ENCODE measurements at places on chromosomes 4 and X.

GRCh38 chr4:185582651-185583400 is 47.5 kb upstream of the PDLIM3 start:
- no peak for DNase-seq

GRCh38 chrX:148874636-148875246 is 374.3 kb downstream of the AFF2 start:
- peak; percentile 51 for DNase-seq

- no peak for DNase-seq
Observed at GRCh38 chr4:148289740-148290139, 152.5 kb downstream of the NR3C2 start.

DNA sequence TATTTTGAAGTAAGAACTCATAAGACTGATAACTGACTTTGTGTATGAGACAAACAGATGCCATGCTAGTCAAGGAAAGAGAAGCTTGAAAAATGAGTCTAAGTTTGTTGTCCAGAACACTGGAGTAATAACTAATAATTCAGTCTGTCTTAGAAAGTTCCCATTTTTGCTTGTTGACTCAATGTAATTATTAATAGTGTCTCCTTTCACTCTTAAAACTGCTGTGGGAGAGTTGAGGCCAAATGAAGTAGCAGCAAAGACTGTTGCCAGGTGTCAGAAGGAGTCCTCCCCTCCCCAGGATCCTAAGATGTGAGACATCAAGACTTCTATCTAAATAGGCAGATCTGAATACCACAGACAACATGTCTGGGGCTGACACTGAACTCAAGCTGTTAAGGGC is 20.8 kb upstream of the FAM13A start:
- DNase-seq: peak; percentile 28

DNA sequence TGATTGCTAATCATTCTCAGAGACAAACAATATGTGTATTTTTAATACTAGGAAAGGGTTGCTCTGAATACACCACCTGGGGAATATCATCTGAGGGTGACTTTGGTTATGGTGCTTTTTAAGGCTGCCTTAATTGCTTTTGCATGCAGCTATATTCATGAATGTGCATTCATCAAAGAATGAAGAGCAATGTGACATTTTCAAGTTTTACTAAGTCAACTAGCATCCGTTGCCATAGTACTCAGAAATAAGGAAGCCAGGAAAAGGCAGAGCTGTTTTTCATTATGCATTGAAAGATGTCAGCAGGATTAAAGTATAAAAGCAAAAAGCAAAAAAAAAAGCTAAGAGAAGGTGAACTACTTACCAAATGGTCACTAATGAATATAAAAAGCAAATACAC is 67.4 kb upstream of the PCDH18 start:
- DNase-seq: no peak

DNA sequence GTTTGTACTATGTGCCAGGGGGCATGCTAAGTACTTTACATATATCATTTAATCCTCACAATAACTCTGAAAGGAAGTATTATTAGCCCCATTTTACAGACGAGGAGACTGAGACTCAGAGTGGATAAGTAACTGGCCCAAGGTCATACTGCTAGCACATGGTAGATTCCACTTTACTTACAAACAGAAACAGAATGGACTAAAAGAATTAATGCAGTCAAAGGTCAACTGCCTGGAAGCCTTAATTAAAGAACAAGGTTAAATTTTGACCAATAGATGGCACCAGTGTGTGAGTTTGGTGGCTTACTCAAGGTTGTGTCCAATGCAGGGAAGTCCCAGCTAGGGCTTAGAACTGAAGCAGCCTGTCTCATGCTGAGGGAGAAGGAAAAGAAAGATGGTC is 4.7 kb downstream of the RIPPLY1 start:
- peak; percentile 54 for DNase-seq

- no peak for DNase-seq
Observed at GRCh38 chr4:58602022-58602421, 1491.8 kb upstream of the IGFBP7 start.

GRCh38 chrX:17848545-17849265 is 12.4 kb downstream of the RAI2 start:
- no peak for DNase-seq

- DNase-seq: no peak
Observed at GRCh38 chrX:153669901-153670731, 3.5 kb downstream of the PNCK start.

DNA sequence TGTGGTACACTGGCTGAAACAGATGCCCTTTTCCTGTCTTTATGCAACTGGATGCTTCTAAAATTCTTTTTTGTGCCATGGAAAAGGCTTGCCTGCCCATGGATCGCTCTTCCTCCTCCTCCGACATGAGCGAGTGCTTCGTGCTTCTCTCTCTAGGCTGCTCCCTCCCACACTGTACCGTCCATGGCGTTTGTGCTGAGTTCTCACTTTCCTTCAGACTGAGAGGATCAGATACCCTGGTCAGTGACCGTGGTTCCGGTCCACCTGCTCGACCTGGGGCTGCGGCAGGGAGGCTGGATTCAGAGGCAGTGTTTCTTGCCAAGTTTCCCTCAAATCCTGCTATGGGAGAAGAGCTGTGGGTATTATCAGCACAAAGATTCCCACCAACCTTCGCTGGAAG is 10.2 kb upstream of the CLDN24 start:
- DNase-seq: no peak

DNA sequence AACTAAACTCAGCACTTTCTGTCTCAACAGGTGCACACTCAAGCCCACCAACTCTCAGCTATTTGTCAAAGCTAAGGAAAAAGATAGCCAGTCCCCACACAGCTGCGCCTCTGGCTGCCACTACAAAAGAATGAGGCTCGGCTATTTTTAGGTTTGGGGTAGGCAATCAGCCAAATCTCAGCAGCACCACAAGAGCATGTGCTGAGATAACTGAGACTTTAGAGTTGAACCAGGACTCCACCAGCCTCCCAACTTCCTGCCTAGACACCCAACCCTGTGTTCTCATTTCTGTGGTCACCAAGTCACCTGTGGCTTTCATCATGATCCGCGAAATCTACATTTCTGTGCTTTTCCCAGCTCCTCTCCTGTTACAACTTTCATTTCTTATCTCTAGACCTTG is 28.0 kb downstream of the DMD start:
- no peak for DNase-seq

- no peak for DNase-seq
Observed at GRCh38 chrX:114178126-114178525, 405.8 kb upstream of the HTR2C start.

GRCh38 chr4:1660948-1661677 is 23.0 kb downstream of the FAM53A start:
- DNase-seq: no peak

- peak; percentile 38 for DNase-seq
Observed at GRCh38 chr4:6779667-6780565, 2.6 kb upstream of the KIAA0232 start.

- no peak for DNase-seq
Observed at GRCh38 chr4:161356351-161356750, 807.4 kb downstream of the FSTL5 start.

DNA sequence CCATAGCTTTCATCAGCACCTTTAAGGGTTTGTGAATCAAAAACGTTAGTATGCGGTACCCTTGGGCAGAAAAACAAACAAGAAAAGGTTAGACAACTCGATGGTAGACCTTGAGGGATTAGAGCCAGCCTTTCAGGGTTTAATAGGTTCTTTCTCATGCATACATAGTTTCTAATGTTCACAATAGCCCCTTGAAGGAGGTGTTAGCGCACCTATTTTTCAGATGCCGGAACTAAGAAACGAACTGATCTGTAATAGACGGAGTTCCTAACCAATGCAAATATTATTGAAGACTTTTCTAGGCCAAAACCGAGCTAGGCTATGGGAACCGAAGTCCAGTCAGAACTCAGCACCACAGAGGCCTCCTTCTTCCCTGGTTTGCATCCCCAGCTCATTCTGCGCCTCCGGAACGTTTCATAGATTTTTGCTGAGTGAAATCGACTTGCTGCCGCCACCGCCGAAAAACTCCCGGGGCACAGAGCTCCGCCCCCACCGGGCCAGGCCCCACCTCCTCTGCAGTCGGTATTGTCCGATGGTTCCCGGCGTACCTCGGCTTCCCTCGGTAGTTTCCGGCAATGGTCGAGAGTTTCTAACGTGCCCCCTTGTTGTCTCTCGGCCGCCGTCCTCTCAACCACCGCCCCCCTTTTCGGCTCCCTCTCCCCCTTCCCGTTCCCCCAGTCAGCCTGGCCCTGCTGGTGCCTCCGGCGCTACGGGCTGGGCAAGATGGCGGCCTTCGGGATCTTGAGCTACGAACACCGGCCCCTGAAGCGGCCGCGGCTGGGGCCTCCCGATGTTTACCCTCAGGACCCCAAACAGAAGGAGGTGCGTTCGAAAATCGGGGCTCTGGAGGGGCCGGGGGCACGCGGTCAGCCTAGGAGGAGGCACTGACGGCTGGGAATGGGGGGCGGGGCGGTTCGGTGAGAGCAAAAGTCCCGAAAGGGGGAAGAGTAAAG is at the start of gene MED12:
MED12 (plus strand) TSS at position 565 of the 953 bp plus-strand sequence; CDS start at position 724, 159 bp downstream.
- peak; percentile 85 for DNase-seq

DNA sequence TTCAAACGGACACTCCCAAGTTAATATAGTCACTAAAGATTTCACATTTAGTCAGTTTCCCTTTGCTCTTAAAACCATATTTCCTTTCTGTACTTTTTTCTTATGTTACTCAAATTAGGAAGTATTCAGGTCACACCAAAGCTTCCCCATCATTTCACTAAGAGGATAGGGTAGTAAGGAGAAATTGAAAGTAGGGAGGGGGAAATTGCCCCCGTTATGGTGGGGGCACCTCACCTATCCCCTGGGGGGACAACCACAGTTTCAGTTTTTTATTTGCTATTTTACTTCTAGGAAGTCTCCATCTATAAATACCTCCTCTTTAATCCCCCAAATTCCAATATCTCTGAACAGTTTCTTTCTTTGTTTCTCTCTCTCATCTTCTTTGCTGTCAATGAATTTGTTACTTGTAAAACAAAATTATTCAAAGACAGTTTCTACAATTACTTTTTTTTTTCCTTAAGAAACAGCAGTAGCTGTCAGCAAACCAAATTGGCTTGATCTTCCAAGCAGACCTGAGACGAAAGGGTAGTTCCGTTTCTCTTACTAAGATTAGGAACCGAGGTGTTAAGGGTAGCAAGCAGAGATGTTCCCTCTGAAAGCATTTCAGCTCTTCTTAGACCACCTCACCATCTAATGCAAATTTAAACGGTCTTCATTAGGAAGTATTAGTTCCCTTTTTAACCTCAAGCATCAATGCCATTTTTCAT is 160.2 kb upstream of the KLF3 start:
- no peak for DNase-seq

- peak; percentile 2 for DNase-seq
Observed at GRCh38 chrX:23952984-23953907, 45.4 kb downstream of the CXorf58 start.

- no peak for DNase-seq
Observed at GRCh38 chr4:163747886-163748285, 253.4 kb downstream of the TMA16 start.

GRCh38 chrX:123274796-123275195 is 90.7 kb downstream of the GRIA3 start:
- DNase-seq: peak; percentile 23

GRCh38 chr4:110669663-110670062 is 46.8 kb upstream of the PITX2 start:
- DNase-seq: no peak

DNA sequence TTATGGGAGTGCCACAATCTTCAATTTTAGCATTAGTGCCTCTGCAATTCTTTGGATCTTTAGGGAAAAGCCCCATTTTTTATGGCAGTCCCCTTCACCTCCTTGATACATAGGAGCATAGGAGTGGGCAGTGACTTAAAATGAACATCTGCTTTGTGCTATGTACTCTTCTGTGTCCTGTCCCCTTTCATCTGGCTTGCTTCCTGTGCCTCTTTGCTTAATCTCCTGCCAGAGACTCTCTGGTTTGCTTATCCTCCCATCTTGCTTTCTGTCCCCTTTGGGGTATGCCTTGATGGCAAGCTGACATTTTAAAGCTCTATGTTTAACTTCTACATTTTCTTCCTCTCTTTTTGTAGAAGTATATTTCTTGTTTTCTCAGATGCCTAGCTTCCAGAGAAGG is 12.3 kb downstream of the PGK1 start:
- DNase-seq: no peak

GRCh38 chrX:25016938-25017598 is 1.3 kb upstream of the ARX start:
- no peak for DNase-seq

DNA sequence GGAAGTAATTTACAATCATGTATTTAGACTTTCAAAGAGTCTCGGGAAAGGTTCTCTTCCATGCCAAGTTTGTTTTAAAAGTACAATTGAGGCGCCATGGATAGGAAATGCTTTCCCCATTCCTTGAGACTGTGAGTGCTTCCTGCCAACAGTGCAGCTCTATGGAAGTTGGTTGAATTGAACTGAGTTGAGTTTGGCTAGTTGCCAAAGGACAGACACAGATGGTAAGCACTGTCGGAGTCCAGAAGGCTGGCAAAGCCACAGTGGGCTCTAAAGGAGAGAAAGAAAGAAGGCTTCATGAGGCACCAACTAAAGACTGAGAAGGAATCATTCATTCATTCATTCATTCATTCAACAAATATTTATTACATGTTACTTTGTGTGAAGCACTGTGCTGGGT is 4.3 kb upstream of the KCNE5 start:
- no peak for DNase-seq

- DNase-seq: no peak
Observed at GRCh38 chr4:4783847-4784246, 75.6 kb upstream of the MSX1 start.

GRCh38 chrX:136262243-136262642 is 11.0 kb upstream of the MAP7D3 start:
- no peak for DNase-seq

GRCh38 chr4:138053641-138054301 is 188.4 kb downstream of the SLC7A11 start:
- DNase-seq: peak; percentile 94

- DNase-seq: peak; percentile 72
Observed at GRCh38 chrX:130110379-130111219, at the start of gene ELF4. TSS of gene ELF4 (minus strand) at chrX:130110497. CDS start at chrX:130081330, 29,167 bp downstream.

DNA sequence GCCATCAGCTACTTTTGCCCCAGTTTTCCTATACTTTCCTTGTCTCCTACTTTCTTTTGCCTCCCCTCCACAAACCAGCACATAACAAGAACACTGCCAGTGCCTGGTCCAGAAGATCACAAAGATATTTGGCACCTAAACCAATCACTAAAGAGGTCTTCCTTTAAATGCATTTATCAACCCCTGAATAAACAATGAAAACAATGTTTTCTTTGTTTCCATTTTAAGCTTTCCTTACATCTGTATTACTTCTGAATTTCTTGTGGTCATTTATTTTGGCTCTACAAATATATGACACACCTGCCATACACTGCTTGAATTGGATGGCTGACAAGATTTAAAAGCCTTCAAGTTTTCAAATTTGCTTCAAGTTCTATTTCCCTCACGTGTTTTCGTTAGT is 43.9 kb downstream of the MBNL3 start:
- no peak for DNase-seq

DNA sequence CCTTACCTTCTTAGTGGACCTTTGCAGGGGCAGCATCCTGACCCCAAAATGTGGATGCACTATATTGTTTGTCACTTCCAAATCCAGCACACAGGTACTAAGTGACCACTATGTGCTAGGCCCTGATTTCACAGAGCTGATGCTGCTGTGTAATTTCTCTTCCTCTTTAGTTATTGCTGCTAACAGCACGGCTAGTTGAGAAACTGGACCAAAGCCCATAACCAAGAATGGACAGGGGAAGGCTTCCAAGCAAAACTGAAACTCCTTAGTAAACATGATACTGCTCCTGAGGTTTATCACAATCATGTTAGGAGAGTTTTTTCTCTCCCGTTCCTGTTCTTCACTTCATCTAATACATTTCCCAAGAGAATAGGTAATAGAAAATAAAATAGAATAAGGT is 172.9 kb upstream of the TTC29 start:
- DNase-seq: peak; percentile 60

- no peak for DNase-seq
Observed at GRCh38 chrX:49949961-49950360, 27.6 kb downstream of the CLCN5 start.

GRCh38 chr4:183356931-183357675 is 34.9 kb upstream of the CLDN24 start:
- no peak for DNase-seq

Measured in EH (cell line).